ENCODE measurements at places on chromosomes 13 and 19.

DNA sequence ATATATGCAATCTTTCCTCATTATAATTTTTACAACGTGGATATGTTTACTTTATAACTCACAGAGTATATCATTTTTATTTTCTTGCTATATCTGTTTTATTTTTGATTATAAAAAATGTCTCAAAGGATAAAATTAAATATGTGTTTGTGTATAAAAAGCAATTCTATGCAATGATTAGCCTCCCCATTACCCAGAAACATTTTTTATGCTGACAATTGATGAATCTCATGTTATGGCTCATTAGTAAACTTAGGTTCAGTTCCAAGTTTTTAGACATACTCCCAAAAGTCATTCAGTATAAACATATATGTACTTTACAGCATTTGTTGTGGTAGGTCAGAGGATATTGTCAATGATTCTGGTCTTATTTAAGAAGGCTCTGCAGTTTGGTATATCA, 540.1 kb upstream of the SPRY2 start:
- no peak for DNase-seq

DNA sequence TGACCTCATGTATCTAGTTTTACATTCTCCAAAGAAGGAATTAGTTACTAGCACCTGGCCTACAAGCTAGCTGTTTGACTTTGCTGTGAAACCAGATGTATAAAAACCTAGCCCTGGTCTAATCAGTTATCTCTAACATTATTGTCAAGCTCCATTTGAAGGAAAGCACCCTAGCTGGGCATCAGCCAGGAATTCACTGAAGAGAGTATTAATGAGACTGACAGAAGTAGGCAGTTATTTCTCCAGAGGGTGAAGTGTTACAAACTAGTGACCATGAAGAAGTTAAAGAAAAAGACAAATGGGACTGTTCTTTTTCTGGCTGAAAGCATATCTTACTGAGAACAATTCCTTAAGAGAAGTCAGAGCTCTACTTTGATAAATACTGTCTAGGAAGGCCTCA, 2529.3 kb upstream of the PCDH20 start:
- no peak for DNase-seq

- DNase-seq, result no peak
Observed at GRCh38 chr13:33287142-33287882, 1.8 kb upstream of the STARD13 start.

GRCh38 chr19:46862503-46862834, 1.7 kb downstream of the ARHGAP35 start:
- no peak for DNase-seq

- DNase-seq, result no peak
Observed at GRCh38 chr19:1956868-1957492, 16.0 kb downstream of the CSNK1G2 start.

DNA sequence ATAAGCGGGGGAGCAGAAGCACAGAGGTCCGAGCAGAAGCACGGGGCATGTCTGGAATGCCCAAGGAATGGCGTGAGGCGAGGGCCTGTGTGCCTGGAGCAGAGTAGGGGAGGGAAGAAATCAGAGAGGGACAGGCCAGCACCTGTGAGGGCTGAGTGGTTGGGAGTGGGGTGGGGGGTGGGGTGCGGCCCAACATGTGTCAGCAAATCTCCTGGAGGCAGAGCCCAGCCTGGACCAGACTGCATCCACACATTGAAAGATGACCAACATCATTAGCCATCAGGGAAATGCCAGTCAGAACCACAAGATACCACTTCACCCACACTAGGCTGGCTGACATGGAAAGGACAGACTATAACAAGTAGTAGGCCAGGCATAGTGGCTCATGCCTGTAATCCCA, 11.2 kb downstream of the CLASRP start:
- no peak for DNase-seq

DNA sequence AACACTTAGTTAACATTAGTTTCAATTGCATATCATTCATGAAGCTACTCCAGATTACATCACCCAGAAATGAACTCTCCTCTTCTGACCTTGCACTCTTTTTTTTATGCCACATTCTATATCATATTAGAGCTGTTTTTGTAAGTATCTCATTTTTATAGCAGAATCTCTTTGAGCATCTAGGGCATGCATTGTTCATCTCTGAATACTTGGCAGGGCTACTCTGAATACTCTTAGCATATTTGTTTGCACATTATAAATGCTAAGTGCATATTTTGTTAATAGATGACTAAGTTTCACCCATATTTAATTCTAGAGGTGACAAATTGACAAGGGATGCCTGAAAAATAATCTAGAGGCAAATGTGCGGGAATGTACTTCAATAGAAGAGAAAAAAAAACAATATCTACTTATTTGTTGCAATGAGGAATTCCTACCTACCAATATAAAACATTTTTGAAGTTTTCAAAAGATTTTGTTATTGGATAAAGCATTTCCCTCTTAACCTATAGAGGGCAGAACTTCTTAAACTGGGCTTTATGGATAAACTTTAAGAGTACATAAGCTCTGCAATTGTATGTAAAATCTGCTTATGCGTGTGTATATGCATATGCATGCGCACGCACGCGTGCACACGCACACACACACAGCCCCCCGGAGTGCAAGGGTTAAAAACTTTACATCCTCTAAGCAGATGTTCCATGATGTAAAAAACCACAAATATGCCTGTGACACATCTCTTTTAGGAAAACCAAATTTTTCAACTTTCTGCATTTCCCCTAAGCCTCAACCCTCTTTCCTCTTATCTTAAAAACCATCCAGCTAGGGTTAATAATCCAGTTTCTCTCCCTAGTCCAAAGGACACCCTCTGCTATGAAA, 73.0 kb upstream of the OXGR1 start:
- no peak for DNase-seq

GRCh38 chr13:95023405-95023804, 277.8 kb downstream of the ABCC4 start:
- no peak for DNase-seq

DNA sequence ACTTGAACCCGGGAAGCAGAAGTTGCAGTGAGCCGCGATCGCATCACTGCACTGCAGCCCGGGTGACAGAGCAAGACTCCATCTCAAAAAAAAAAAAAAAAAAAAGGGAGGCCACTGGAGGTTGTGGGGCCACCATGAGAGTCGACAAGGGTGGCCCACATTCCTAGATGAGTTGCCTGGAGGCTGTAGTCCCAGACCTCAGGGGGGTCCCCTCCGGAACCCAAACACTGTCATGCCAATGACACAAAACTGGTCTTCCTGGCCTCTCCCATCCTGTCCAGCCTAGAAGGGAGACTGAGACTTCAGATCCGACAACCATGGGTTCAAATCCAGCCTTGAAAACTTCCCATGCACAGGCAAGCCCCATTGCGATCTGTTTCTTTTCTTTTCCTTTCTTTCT, 14.7 kb downstream of the SPC24 start:
- no peak for DNase-seq

DNA sequence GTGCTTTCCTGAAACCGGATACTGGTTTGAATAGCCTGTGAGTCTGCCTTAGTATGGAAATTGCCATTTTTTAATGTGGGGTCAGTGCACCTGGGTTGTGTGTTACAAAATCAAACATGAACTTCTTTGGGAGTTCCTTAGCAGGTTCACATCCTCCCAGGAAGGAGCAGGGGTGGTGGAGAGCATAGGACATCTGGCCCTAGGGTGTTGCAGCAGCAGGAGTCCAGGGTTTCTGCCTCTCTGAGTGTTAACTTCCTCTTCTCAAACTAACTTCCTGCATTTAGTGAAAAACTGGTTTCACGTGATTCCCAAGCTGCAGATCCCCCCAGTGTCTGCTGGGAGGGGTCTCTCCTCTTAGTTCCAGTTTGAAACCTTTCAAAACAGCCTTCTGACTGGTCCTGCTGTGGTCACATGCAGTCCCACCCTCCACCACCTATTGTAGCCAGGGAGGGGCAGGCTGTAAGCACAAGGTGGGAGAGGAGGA, 7.2 kb downstream of the RNASEH2B start:
- DNase-seq, result peak; percentile 91

GRCh38 chr13:102597029-102597961, 509 bp downstream of the TPP2 start:
- peak; percentile 88 for DNase-seq

DNA sequence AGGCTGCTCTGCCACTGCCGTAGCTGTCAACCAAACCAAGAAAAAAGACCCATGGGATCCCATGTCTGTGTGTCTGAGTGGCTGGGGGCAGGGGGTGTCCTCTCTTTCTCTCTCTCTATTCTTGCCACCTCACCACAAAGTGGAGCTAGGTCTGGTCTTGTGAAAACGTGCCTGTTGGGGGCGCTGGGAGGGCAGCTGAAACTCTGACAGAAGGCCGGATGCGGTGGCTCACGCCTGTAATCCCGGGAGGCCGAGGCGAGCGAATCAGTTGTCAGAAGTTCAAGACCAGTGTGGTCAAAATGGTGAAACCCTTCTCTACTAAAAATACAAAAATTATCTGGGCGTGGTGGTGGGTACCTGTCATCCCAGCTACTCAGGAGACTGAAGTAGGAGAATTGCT, 29.2 kb downstream of the ZNF146 start:
- DNase-seq, result no peak

DNA sequence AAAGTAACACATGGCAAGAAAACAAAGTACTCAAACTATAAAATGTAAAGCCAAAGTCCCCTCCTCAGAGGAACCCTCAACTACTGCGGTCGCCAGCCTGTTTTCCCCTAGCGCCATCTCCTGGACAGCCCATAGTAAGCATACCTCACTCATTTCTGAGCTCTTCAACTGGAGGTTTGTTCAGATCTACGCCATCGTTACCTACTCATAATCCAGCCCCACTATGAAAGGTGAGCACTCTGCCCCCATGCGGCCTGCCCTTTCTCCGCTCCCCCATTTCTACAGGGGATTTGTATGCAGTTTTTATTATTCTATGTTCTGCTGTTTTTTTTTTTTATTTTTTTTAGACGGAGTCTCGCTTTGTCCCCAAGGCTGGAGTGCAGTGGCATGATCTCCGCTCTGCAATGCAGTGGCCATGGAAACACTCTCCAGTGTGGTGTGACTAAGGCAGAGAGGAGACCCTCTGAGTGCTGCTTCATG, 26.2 kb downstream of the OPA3 start:
- peak; percentile 85 for DNase-seq

DNA sequence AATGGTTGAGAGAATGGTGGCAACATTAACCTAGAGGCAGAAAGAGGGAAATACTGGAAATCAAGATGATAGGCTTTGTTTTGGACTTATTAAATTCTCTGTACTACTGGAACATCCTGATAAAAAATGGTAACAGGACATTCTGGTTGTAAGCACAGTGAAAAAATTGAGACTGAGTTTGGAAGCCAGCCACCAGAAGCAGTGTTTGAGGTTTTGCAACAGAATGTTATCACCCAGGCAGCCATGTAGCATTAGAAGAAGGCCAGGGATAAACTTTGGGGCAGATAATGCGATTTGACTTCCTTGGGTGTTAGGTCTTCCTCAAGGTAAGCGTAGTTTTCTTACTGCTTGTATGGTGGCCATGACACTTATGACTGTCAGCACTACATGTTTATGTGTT, 307.4 kb downstream of the ATP8A2 start:
- no peak for DNase-seq

DNA sequence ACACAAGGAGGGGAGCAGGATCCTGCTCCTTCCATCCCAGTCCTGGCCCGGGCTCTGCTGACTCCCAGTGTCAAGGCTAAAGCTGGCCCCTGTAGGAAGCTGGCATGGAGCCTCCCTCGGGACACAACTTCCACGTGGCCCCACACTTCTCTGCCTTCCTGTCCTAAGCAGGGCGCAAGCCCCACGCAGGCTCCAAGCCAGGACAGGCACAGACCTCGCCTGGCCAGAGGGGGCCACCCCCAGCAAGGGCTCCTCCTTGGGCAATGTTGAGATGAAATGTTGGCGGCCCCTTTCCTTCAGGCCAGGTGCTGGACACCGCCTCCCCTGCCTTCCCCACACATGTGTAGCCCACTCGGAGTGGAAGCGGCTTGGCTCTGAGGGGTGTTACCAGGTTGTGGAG, 66.6 kb downstream of the COL4A1 start:
- no peak for DNase-seq

DNA sequence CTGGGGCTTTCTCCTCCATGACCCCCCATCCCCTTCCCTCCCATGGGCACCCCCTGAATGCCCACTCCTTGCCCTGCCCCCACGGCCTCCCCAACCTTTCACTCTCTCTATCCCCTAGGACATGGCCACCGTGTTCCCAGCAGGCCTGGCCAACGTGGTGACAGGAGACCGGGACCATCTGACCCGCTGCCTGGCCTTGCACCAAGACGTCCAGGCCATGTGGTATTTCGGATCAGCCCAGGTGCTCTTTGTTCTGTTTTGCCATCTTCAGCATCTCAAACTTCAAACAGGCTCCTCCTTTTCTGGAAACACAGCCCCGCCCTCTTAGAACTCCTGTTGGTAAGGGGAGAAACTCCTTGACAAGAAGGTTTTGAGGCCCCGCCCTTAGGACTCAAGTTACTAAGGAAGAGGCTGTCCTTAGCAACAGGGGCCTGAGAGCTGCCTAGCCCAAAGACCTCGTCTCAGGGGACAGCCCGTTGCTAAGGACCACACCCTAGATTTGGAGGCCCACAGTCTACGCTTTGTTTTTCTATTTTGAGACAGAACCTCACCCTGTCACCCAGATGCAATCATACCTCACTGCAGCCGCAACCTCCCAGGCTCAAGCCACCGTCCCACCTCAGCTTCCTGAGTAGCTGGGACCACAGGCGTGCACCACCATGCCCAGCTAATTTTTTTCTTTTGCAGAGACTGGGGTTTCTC, 5.1 kb upstream of the FLT3LG start:
- DNase-seq, result peak; percentile 53

GRCh38 chr19:15294561-15294990, 37.8 kb downstream of the BRD4 start:
- DNase-seq, result no peak

- peak; percentile 83 for DNase-seq
Observed at GRCh38 chr13:22278336-22278929, 607.6 kb downstream of the FGF9 start.

GRCh38 chr13:26953291-26953690, 192.7 kb upstream of the GPR12 start:
- no peak for DNase-seq

- no peak for DNase-seq
Observed at GRCh38 chr19:47493378-47494210, 9.6 kb upstream of the KPTN start.

GRCh38 chr19:802498-803098, 5.3 kb downstream of the PTBP1 start:
- DNase-seq, result no peak

DNA sequence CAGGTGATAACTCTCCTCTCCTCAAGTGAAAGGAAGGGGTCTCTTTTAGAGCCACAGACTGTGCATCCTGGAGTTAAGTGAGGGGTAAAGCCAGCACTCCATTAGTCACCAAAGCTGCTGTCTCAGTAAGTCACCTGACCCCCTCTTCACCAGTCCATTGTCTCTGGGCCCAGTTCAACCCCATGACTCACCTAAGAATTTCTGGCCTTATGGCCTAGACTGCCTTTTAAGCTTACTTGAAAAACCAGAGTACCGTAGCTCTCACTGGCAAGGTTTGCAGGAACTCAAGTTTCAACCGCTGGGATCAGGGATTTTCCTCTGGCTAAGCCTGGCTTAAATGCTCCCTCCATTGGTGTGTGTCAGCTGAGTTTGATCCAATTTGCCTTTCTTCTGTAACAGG, 23.4 kb upstream of the EID2 start:
- no peak for DNase-seq

Data from KBM-7 (cell line).